ENCODE measurements at places on chromosomes 2 and 18.

DNA sequence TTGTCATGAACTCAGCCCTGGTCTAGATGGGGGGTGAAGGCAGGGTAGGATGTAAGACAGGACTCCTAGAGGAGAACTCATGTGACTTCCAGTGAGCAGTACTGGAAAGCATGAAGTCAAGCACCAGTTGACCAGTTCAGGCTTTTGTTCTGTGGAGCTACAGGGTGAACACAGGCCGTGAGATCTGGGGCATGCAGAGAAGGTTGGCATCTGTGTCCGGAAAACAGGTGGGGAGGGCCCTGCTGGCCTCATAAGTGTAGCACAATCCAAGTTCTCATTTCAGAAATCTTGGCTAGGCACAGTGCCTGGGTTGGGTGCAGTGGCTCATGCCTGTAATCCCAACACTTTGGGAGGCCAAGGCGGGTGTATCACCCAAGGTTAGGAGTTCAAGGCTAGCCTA, 50.9 kb upstream of the SPATS2L start:
- no peak overlapping the region for H3K4me3 ChIP-seq
- no peaks in the 10 kb centered on the region for H3K36me3 ChIP-seq
- H3K27ac ChIP-seq = no peak overlapping the region
- H3K4me1 ChIP-seq = peaks cover 3% of the 10 kb centered on the region
- no peak for DNase-seq
- no peaks in the 10 kb centered on the region for H3K27me3 ChIP-seq

DNA sequence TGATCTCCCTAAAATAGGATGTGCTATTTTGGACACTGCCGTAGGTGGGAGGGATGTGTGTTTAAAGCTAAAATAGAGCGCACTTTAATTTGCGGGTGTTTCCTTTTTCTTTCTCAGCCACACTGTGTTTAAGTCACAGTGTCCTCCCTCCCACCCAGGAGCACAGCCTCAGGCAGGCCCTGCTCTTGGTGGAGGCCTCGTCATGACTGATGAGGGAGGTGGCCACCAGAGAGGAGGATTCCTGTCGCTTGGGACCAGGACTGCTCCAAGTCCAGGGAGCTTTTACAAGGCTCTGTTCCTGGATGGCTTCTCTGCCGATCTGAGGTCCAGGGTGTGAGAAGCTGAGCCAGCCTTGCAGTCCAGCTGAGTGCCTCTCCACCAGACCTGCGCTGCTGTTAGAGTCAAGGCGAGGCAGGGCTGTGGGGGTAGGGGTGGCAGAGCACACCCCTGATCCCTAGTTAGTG, 33.5 kb downstream of the INPP4A start:
- DNase-seq = no peak
- H3K4me3 ChIP-seq = no peak overlapping the region
- no peaks in the 10 kb centered on the region for H3K36me3 ChIP-seq
- H3K27ac ChIP-seq = no peak overlapping the region
- no peaks in the 10 kb centered on the region for H3K4me1 ChIP-seq

DNA sequence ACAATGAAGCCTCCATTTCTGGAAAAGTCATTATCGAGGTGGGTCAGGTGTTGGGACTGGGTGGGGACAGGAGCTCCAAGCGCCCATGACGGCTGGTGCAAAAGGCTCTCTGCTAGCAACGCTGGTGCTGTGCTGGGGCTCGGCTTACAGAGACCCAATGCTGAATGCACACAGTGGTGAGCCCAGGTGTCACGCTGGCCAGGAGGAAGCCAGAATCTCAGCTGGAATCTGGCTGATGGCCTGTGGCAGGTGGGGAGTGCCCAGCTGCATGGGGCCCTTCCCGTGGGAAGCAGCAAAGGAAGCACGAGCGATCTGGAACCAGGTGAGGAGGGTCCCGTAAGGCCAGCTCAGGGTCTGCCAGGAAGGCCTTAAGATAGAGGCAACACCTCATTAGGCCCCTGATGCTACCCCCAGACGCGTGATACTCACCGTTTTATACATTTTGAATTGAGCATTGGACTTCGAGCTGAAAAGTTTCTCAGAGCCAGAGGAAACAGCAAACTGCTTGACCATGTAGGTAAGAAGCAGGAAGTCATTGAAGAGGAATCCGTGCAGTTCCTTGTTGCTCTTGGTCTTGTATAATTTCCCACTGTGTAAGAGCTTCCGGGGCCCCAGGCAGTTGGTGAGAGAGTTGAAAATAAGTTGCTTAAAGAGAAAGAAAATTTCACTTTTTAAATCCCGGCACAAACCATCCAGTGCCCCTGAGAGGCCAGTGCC, 34.7 kb downstream of the FAM228A start:
- no peak overlapping the region for H3K4me3 ChIP-seq
- no peaks in the 10 kb centered on the region for H3K4me1 ChIP-seq
- no peak for DNase-seq
- no peak overlapping the region for H3K27ac ChIP-seq
- H3K27me3 ChIP-seq = no peaks in the 10 kb centered on the region

- H3K27ac ChIP-seq = no peak overlapping the region
- no peaks in the 10 kb centered on the region for H3K4me1 ChIP-seq
- H3K36me3 ChIP-seq = no peaks in the 10 kb centered on the region
- no peak overlapping the region for H3K4me3 ChIP-seq
- DNase-seq = no peak
These were observed 460.2 kb downstream of the LRATD1 start for GRCh38 chr2:15092691-15093090.

- H3K27me3 ChIP-seq = no peaks in the 10 kb centered on the region
- H3K4me3 ChIP-seq = no peak overlapping the region
- no peaks in the 10 kb centered on the region for H3K4me1 ChIP-seq
- no peak for DNase-seq
These were observed 82.0 kb downstream of the SGPP2 start for GRCh38 chr2:222506230-222506935.

GRCh38 chr2:19786408-19787058, 115.2 kb downstream of the TTC32 start:
- H3K36me3 ChIP-seq = no peaks in the 10 kb centered on the region
- no peaks in the 10 kb centered on the region for H3K4me1 ChIP-seq
- H3K27me3 ChIP-seq = no peaks in the 10 kb centered on the region
- H3K27ac ChIP-seq = peak overlapping the region; percentile 78
- no peak overlapping the region for H3K4me3 ChIP-seq

DNA sequence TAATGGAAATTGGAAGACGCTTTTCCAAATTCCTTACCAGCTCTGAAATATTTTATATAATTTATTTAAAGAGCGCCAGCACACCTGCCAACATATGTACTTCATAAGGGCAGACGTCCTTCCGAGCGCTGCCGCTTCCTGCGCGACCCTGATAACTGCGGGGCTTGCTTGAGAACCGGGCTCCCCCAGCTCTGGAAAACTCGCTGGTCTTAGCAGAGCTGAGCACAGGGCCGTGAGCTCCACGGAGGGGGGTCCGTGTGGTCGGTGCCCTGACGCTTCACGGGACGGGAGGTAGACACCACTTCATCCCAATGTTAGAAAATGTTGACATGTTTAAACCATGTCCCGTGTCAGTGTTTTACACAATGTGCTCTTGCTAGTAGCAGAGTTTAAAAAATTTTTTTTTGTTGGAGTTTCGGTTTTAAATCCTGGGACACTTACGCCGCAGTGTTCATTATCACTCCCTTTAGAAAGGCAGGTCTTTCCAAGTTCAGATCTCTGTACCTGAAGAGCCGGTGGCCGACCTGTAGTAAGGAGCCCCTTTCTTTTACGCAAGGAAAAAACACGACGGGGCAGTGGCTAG, 1.6 kb downstream of the NFATC1 start:
- peaks cover 8% of the 10 kb centered on the region for H3K27me3 ChIP-seq
- peak overlapping the region; percentile 2 for H3K4me3 ChIP-seq
- H3K4me1 ChIP-seq = no peaks in the 10 kb centered on the region
- H3K27ac ChIP-seq = no peak overlapping the region
- DNase-seq = no peak
- no peaks in the 10 kb centered on the region for H3K36me3 ChIP-seq

GRCh38 chr2:160368988-160369930, 124.3 kb downstream of the RBMS1 start:
- no peak for DNase-seq
- H3K4me3 ChIP-seq = no peak overlapping the region
- H3K36me3 ChIP-seq = no peaks in the 10 kb centered on the region

GRCh38 chr2:211498551-211499205, 942.3 kb downstream of the CPS1 start:
- H3K27ac ChIP-seq = no peak overlapping the region
- H3K36me3 ChIP-seq = no peaks in the 10 kb centered on the region
- no peak overlapping the region for H3K4me3 ChIP-seq

- no peak overlapping the region for H3K4me3 ChIP-seq
- H3K36me3 ChIP-seq = no peaks in the 10 kb centered on the region
- H3K27ac ChIP-seq = no peak overlapping the region
- no peak for DNase-seq
- H3K4me1 ChIP-seq = no peaks in the 10 kb centered on the region
- no peaks in the 10 kb centered on the region for H3K27me3 ChIP-seq
These were observed 339.2 kb upstream of the HNRNPA3 start for GRCh38 chr2:176873403-176873802.

DNA sequence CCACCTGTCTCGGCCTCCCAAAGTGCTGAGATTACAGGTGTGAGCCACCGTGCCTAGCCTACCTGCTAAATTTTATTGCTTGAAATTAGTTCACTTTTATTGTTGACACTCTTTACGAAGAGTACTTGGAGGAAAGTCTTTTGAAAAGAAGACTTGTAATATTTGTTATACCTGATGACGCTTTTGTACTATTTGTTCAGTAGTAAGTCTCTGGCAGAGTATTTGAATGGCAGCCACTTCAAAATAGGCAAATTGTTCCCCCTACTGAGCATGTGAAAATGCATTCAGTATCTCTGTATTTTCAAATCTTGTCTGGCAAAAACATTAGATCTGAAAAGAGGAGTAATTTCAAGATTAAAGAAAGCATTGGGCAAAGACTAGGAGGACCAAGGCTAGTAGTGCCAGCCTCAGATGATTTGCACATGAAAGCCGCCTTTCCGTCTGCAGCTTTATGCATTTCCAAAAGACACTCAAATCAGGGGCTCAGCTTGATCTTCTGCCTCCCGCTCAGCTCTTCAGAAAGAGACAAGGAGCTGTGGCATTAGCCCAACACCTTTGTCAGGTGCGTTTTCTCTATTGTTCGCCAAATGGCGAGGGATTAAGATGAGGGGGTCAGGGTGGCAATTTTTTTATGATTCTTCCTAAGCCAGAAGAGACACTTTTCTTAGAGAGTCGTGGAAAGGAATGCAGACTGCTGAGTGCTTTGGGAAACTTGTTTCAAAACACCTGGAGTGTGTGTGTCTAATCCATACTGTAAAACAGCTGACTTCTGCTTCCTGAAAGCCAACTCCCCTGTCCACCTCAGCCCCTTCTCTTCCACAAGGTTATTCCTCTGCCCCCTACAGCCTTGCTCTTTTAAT, 18.8 kb upstream of the FOXI3 start:
- H3K27me3 ChIP-seq = no peaks in the 10 kb centered on the region
- no peaks in the 10 kb centered on the region for H3K4me1 ChIP-seq
- no peaks in the 10 kb centered on the region for H3K36me3 ChIP-seq
- no peak overlapping the region for H3K27ac ChIP-seq
- H3K4me3 ChIP-seq = no peak overlapping the region

DNA sequence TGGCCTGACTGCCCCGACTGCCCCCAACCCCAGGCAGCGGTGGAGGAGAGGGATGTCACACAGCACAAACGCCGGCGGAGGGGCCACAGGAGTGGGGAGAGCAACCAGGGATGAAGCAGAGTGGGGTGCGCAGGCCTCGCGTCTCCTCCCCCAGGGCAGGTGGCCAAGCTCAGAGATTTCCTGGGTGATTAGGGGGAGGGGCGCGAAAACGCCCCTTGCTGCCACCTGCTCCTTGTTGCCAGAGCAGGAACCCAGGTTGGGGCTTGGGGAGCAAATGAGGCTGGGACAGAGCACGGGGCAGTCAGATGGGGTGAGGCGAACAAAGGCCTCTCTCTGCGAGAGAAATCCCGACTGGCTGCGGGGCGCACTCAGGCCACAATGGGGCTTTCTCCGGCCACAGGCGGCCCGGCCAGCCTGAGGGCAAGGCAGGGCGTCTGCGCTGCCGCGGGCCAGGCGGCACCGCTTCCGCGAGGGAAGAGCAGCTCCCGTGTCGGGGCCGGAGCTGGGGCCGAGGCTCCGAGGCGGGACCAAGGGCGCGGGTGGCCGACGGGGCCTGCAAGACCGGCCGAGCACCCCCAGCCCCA, 11.5 kb downstream of the TEX44 start:
- H3K27ac ChIP-seq = peak overlapping the region; percentile 99
- H3K4me3 ChIP-seq = peak overlapping the region; percentile 68
- H3K36me3 ChIP-seq = no peaks in the 10 kb centered on the region
- H3K27me3 ChIP-seq = no peaks in the 10 kb centered on the region
- peaks cover 20% of the 10 kb centered on the region for H3K4me1 ChIP-seq
- no peak for DNase-seq

GRCh38 chr18:4842751-4843150, 354.3 kb downstream of the AKAIN1 start:
- no peaks in the 10 kb centered on the region for H3K4me1 ChIP-seq
- H3K36me3 ChIP-seq = no peaks in the 10 kb centered on the region
- no peaks in the 10 kb centered on the region for H3K27me3 ChIP-seq
- no peak for DNase-seq

DNA sequence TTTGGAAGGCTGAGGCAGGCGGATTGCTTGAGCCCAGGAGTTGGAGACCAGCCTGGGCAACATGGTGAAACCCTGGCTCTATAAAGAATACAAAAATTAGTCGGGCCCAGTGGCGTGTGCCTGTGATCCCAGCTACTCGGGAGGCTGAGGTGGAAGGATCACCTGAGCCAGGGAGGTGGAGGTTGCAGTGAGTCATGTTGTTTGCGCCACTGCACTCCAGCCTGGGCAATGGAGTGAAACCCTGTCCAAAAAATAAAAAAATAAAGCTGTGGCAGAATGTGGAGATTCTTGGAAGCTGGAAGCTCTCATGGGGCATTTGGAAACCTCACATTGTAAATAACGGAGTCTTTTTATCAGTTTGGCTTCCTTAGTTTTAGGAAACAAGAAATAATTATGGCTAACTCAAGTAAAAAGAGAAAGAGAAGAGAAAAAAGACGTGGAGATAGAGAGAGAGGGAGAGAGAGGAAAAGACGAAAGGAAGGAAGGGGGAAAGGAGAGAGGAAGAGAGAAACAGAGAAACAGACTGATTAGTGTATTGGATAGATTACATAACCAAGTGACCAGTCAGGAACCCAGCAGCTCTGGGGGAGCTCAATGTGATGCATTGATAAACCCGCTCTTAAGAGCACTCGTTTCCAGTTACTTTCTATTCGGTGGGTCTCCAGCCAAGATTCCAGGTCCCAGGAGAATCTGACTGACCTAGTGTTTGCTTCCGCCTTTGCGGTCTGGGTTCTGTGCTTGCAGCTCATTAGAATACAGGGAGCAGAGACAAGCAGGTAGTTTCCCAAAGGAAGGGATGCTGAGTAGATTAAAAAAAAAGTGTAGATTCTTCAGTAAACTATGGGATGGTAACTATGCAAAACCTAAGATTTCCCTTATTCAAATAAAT, 1.1 kb upstream of the SPAST start:
- no peak for DNase-seq
- H3K27me3 ChIP-seq = no peaks in the 10 kb centered on the region
- no peaks in the 10 kb centered on the region for H3K36me3 ChIP-seq
- H3K27ac ChIP-seq = peak overlapping the region; percentile 60
- peak overlapping the region; percentile 93 for H3K4me3 ChIP-seq

- no peaks in the 10 kb centered on the region for H3K27me3 ChIP-seq
- no peak overlapping the region for H3K4me3 ChIP-seq
- H3K36me3 ChIP-seq = no peaks in the 10 kb centered on the region
- DNase-seq = no peak
- no peak overlapping the region for H3K27ac ChIP-seq
These were observed 188.3 kb downstream of the TWIST2 start for GRCh38 chr2:239035997-239036731.

GRCh38 chr2:74191596-74192380, 6.6 kb upstream of the MTHFD2 start:
- H3K27me3 ChIP-seq = no peaks in the 10 kb centered on the region
- no peaks in the 10 kb centered on the region for H3K4me1 ChIP-seq
- no peak overlapping the region for H3K4me3 ChIP-seq
- DNase-seq = no peak

Measured in kidney (tissue), 22 donors.